LoVo (cell line): ENCODE measurements at places on chromosomes 7 and 10.

- DNase-seq: no peak
Measured at GRCh38 chr7:36214608-36215456, 61.8 kb downstream of the EEPD1 start.

DNA sequence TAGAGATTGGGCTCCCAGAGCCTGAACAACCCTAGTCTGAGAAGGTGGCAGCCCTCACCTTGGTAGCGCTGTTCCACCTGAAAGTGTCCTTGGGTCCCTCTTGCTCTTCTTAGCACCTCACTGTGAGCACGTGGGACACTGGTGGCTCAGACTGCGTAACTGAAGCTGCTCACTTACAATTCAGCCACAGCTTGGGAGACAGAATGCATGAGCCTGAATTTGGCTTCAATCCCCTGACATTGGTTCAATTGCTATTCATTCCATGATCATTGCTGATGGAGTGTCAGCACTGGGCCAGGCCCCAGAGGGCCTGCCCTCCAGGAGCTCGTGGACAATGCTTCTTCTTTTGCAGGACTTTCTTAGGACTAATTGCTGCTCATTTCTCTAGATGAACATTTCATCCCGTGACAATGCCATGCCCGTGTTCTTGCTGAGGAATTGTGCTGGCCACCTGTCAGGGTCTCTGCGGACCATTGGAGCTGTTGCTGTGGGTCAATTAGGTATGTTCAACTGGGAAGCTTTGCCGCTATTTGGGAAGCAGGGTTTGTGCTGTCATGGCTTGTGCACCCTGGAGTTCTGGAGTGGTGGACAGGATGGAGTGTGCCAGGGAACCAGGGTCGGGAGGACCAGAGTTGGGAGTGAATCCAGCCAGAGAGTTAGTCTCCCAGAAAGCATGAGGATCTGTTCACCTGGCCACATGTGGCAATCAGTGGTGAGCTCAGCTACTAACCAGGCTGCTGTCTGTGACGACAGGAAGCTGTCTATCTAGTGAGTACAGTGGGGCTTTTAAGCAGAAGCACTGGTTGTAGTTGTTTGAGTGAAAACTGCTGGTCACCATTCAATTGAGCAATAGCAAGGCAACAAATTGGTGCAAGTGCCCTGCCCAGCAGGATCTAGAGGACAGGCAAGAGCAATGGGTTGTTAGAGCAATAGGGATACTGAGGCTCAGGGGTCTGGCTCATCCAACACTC lies 105.1 kb downstream of the WDFY4 start:
- no peak for DNase-seq

DNA sequence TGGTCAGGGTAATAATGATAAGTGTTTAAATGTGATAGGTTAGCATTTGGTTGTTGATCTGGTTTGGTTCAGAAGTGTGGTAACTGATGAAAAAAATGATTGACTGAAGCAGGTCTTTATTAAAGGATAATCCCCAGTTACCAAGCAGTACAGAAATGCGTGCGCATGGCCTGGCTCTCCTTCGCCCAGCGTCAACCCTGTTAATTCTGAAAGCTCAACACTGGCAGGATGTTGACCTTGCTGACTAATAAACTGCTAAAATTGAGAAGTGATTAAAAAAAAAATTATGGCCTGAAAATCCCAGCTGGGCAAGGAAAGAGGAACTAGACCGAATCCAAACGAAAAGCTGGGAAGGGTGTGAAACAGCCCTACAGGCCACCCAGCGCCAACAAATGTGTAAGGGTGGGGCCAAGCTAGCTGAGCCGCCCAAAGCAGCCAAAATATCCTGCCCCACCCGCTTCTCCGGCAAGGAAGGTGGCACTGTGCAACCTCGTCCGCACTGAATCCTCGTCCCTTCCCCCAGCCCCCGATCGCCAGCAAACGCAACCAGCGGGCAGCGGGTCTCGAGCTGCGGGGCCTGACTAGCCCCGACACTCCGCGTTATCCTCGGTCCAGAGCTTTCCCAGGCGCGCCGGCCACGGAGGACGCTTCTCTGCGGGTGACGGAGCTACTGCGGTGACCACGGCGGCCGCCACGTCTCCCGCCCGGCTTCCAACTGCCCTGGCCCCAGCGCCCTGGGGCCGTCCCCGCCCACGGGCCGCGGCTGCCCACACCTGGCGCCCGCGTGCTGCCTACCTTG lies 561 bp downstream of the SHTN1 start:
- DNase-seq: peak; percentile 56

DNA sequence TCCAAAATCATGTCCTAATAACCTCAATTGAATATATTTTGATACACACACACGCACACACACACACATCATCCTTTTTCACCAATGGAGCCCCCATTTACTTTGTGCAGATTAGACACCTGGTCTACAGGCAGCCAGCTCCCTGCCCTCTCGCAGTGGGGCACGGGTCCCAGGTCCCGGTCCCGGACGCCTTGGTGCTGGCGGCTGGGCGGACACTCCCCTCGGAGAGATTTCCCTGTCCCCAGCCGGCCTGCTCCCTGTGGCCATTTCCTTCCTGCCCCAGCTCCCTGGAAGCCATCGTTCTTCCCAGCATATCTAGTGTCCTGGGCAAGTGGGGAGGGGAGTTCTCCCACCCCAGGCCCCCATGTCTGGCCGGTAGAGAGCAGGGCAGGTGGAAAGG lies 14.6 kb downstream of the DPY19L1 start:
- no peak for DNase-seq

GRCh38 chr7:97871659-97872024 lies 566 bp downstream of the ASNS start:
- no peak for DNase-seq

GRCh38 chr7:101975046-101975445 lies 157.6 kb downstream of the CUX1 start:
- DNase-seq: no peak

DNA sequence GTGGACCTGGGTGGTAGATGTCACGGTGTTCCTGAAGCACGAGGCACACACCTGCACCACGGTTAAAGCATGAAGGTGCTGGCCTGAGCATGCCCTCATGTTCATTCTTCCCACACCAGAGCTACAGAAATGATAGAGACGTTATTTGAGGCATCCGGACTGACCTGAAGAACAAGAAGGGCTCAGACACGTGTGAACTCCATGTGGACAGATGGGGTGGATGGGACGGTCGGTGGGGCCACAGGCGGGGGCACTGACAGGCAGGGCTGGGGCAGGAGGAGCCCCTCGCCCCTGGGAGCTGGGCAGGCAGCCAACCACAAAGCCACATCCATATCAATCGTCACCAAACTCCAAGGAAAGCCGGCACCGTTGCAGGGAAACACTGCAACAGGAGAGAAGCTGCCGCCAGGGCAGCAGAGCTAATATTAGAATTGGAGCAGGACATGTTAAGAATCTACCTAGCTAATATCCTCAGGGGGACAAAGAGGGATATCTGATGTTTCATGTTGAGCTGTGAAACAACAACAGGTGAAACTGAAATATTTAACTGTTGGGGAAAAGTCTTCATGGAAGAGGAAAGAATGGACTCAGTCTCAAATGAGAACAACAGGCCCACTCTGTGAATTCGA lies 37.8 kb upstream of the DIP2C start:
- no peak for DNase-seq

DNA sequence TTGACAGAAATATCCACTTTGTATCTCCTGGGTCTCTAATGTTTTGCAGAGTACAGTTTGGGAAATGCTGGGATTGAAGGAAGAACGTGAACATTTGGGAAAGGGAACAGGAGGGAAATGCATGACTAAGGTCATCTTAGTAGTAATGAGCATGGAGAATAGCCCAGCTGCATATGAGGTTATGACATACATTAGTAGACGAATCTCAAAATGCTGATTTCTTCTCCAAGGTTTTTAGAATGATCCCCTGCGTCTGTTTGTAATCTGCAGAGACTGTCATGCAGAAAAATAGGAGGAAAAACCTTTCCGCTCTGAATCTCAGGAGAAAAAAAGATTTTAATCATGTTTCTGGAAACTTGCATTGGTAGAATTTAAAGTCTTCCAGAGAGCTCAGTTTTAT lies 133.6 kb downstream of the PPP1R9A start:
- no peak for DNase-seq

GRCh38 chr7:120421151-120421651 lies 148.2 kb downstream of the KCND2 start:
- DNase-seq: no peak

GRCh38 chr7:88233828-88234227 lies 14.0 kb upstream of the SRI start:
- peak; percentile 47 for DNase-seq

- no peak for DNase-seq
Measured at GRCh38 chr7:148336411-148336810, 254.2 kb upstream of the C7orf33 start.

- DNase-seq: no peak
Measured at GRCh38 chr7:51350546-51350896, 33.9 kb upstream of the COBL start.
